Activated T-cell treated with anti-CD3 and anti-CD28 coated beads, Interleukin-2, amount 50 U/mL, for 4 hours (primary cell): ENCODE measurements at places on chromosomes 2 and 18. TPM values are rescaled to one million over a fixed set of nuclear protein-coding genes. Genes with fewer than 3 reads are reported as not detected.

SERPINB2 gene
- 1.2 TPM for total RNA-seq

RAB3GAP1 gene
- 38.6 TPM for total RNA-seq

DPYSL5 gene
- total RNA-seq: not detected

DNAH6 gene
- 0.11 TPM for total RNA-seq

AGPS gene
- 73.1 TPM for total RNA-seq

ARID5A gene
- total RNA-seq: 169 TPM

MAP3K20 gene
- 8.6 TPM for total RNA-seq

IHH gene
- total RNA-seq: not detected

BOLL gene
- not detected for total RNA-seq

LOXL3 gene
- total RNA-seq: 0.49 TPM

UGT1A10 gene
- not detected for total RNA-seq

NLRC4 gene
- total RNA-seq: not detected

MGAT4A gene
- total RNA-seq: 24.8 TPM

RIT2 gene
- total RNA-seq: not detected

SLC4A5 gene
- total RNA-seq: 1.4 TPM

SDC1 gene
- total RNA-seq: 0.73 TPM

VAMP5 gene
- 12.1 TPM for total RNA-seq

REG1B gene
- total RNA-seq: 1.7 TPM

ARHGAP15 gene
- total RNA-seq: 16.3 TPM

PROM2 gene
- 0.63 TPM for total RNA-seq

SMIM21 gene
- total RNA-seq: not detected

GALNT13 gene
- not detected for total RNA-seq

DSG3 gene
- total RNA-seq: not detected

MYCN gene
- total RNA-seq: 0.40 TPM

FAM124B gene
- not detected for total RNA-seq

SPP2 gene
- not detected for total RNA-seq

CIDEA gene
- not detected for total RNA-seq

MDH1 gene
- total RNA-seq: 146 TPM

ICOS gene
- total RNA-seq: 213 TPM

FAP gene
- total RNA-seq: not detected

TFCP2L1 gene
- total RNA-seq: 0.05 TPM

C2orf78 gene
- not detected for total RNA-seq

TGIF1 gene
- 35.0 TPM for total RNA-seq

ALPP gene
- total RNA-seq: not detected

KLHL41 gene
- total RNA-seq: not detected

NAT8 gene
- not detected for total RNA-seq

USP14 gene
- total RNA-seq: 109 TPM

GLI2 gene
- total RNA-seq: not detected

APCDD1 gene
- total RNA-seq: not detected

CFAP65 gene
- not detected for total RNA-seq

GPR155 gene
- 2.7 TPM for total RNA-seq

FBXO36 gene
- total RNA-seq: 0.81 TPM

CAPN14 gene
- 0.14 TPM for total RNA-seq
